ENCODE measurements at places on chromosomes 5 and 9.

DNA sequence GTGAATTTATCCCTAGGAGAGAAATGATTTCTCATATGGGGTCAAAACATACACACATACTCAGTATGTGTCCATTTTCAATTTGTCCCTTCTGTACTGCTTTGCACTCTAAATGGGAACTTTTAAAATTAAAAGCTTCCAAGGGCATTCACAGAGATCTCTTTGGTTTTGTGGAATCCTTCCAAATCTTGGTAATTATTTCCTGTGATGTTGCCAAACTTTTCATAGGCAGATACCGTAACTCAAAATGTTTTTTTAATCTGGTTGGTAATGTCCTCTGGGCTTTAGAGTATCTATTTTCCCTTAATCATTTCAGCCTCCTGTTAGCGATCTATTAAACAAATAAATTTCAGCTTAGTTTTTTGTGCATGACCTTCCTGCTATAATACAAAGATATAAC is 282.4 kb downstream of the ARHGEF28 start:
- no peak for DNase-seq

- DNase-seq: peak; percentile 19
Measured at GRCh38 chr5:98769210-98769958, 4.1 kb upstream of the RGMB start.

DNA sequence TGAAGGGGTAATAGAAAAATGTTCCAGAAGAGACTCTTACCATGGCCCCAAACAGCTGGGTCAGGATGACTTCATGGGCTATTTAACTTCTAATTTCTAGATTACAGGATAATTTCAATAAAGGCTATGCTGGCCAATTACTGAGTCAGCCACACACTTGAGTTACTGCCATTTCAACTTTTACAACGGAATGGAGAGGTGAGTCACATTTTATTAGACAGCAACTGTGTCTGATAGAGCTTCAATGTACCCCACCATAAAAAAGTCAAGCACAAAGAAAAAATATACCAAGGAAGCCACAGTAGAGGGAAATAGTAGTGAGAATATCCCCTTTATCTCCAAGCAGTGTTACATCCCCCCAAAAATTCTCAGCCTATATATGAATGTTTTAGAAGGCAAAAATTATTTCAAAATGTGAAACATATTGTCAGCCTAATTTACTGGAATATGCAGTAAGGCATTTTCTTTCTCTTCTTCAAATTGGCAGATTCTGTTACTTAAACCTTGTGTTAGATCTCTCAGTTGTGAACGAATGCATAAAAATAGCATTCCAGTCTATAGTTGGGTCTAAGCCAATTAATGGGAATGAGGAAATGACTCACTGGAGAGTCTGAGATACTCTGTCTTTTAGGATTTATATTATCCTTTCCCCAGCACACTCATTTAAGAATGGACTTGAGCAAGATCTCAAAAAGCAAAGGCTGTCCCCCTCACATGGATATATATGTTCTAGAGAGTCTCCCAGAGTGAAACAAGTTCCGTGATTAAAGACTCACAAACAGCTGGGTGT is 47.1 kb upstream of the RAI14 start:
- DNase-seq: no peak

GRCh38 chr5:99878830-99879229 is 656.3 kb upstream of the FAM174A start:
- DNase-seq: no peak

GRCh38 chr9:108642871-108643270 is 212.9 kb downstream of the ACTL7B start:
- DNase-seq: no peak

- DNase-seq: no peak
Measured at GRCh38 chr5:38736089-38736488, 109.7 kb upstream of the OSMR start.

DNA sequence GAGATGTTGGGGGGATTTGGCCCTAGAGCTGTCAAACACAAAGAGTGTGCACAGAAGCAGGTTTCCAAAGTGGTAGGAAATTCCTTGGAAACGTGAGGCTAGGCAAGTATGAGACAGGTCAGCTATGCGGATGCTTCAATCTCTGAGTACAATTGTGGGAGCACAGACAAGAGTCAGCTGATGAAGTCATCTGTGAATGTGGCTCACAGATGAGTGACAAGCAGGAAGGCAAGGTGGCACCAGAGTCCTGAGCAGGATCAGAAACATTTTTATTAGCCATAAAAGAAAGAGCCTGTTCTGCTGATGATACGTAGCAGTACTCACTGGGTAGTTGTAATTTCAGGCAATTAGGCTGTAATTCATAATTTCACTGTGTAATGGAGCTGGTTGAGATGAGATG is 117.0 kb downstream of the DCP2 start:
- no peak for DNase-seq

GRCh38 chr9:3947588-3947845 is 352.4 kb downstream of the GLIS3 start:
- no peak for DNase-seq

DNA sequence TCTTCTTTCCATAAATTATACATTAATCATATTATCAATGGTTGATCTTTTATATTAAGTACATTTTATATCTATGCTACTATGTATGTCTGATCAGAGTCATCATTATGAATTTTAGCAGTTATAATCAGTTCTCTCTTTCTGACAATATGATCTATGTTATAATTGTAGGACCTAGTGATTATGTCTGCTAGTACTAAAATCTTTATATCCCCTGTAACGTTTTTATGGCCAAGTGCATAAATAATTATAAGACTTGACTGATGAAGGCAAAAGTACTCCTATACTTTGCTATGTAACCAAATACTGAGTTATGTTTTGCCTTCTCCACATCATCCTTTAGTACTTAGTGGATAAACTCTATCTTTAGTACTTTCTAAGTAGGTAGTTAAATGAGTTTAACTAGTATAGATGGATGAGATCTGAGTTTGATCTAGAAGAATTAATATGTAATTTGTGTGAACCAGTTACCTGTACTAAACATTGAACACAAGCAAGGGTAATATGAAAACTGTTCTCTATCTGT is 75.4 kb downstream of the SLF1 start:
- DNase-seq: no peak

DNA sequence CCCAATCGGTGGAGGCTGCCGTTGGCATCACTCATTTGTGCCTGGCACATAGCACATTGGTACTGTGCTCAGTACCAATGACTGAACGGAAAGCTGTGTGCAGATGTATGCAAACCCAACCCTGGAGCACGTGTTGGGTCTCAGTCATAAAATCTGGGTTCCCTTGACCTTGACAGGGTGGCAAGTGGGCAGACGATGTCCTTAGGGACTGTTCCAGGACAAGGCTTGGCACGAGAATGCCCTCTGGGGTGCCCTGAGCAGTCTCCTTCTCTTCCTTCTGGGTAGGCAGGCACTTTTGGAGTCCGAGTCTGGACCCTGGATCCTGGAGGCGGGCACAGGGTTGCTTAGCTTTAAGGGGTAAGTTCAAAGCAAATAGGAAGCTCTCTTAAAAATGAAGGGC is 75.8 kb downstream of the MACROH2A1 start:
- DNase-seq: no peak

DNA sequence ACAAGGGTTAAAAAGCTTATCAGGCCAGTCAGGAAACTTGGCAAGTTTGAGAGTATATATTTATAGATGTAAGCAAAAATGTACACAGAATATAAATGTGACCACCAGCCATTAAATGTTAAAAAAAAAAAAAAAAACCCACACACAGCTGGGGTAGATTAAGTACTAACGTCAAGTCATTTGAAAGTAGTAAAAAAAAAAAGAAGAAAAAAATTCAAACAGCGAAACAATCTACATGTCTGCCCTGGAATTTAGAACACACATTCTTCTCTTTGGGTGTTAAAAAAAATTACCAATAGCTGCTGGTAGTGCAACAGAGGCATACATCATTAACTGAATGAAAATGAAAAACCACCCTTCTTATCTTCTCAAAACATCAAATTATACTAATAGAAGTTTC is 269.7 kb downstream of the MLLT3 start:
- DNase-seq: no peak

DNA sequence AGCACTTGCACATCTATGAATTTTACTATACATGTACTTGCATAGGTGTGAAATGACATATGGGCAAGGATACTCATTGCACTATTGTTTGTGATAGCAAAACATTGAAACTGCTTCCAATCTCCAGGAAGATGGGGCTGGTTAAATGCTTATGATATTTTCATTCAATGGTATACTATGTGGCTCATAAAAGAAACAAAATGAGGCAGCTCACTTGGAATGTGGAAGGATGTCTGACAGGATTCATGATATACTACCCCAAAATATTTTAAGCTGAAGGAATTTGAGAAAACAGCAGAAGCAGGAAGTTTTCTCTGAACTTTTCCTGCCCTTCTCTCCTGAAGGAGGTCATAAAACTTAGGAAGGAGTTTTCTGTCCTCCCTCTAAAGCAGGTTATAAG is 99.6 kb upstream of the CAST start:
- DNase-seq: no peak

DNA sequence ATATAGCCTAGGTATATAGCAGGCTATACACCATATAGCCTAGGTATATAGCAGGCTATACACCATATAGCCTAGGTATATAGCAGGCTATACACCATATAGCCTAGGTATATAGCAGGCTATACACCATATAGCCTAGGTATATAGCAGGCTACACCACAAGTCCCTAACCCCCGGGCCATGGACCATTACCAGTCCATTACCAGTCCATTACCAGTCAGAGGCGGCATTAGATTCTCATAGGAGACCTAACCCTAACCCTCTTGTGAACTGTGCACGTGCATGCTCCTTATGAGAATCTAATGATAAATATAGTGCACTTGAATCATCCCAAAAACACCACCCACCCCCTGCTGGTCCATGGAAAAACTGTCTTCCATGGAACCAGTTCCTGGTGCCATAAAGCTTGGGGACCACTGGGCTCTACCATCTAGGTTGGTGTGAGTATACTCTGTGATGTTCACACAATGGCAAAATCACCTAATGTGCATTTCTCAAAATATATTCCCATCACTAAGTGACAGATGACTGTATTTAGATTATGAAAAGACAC is 4.7 kb downstream of the PLIN2 start:
- no peak for DNase-seq

- no peak for DNase-seq
Measured at GRCh38 chr5:56166671-56167385, 66.3 kb downstream of the ANKRD55 start.

DNA sequence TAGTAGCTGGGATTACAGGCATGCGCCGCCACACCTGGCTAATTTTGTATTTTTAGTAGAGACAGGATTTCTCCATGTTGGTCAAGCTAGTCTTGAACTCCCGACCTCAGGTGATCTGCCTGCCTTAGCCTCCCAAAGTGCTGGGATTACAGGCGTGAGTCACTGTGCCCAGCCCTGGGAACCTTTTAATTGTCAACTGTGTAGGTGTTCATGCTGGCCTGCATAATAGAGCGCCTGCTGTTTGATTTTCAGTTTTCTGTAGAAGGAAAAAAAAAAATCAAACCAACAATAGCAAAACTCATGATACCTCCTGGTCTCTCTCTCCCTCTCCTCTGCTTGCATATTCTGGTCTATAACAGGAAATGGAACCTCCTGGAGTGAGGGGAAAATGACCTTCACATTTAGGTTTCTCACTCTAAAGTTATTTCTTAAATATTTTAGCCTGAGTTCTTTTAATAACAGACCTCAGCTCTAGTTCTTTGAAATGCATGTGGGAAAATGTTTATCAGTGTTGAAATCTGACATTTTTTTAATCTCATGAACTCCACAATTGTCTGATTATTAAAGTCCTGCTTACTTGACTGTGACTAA is 51.7 kb downstream of the EXOSC2 start:
- no peak for DNase-seq

DNA sequence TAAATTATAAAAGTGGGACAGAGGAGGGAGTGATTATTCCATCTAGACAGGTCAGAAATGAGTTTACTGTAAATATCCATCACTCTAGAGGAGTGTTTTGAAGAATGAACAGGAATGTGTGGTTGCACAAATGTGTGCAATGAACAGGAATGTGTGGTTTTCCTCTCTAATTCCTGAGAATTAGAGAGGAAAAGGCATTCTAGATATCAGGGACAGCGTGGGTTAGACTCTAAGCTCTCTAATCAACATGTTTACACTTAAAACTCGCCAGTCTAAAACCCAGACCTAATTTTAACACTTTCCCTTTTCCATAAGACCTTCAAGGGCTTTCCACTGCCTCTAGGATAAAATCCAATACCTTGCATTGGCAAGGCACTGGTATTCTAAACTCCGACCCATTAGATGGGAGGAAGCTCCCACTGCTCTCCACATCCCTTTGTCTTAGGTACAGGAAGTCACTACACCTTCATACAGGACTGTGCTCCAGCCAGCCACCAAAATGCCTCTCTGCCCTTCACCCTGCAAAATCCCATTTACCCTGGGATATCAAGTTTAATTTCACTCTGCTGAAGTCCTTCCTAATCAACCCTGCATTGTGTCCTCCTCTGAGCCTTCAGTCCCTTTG is 67.9 kb downstream of the NFIB start:
- no peak for DNase-seq

DNA sequence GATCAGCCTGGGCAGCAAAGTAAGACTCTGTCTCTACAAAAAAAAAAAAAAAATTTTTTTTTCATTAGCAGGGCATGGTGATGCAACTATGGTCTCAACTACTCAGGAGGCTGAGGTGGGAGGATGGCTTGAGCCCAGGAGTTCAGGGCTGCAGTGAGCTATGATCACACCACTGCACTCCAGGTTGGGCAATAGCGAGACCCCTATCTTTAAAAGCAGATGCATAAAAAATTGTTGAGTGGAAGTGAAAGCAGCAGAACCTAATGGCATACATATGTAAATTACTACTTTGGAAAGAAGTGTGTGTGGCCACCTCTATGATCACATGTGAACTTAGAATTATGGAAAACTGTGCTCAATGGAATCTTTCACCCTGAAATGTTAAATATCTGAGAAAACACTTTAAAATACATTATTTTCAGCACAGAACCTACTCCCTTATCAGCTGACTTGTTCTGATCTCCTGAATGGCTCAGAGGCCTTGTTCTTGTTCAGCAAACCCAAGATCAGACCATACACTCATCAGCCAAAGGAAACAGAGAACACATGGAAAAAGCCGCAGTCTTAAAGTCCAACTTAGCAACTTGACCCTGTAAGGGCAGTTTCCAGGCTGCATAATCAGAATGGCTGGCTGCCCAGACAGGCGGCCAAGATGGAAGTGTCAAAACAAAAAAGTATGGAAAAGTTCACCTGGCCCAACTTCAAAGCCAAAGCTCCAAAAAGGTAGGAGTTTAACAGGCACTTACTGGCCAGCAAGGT is 56.5 kb downstream of the SIL1 start:
- DNase-seq: no peak

DNA sequence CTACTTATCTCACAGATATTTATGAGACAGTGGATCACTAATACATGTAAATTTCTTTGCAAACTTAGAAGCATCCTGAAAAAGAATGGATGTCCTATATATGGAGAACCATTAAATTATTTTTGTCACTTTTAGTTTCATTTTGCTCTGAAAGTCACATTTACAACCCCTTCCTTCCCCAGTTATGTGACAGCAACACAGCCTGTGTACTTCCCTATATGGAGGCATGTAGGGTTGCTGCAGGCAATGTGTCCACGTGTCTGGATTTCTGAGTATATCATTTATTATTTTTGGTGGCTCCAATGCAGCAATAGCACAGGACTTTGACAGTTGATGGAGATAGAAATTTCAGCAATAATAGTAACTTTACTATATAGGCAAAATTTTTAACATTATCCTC is 156.4 kb downstream of the ST8SIA4 start:
- no peak for DNase-seq

Data from T-helper 2 cell (primary cell).